Amygdala (tissue), 56 donors: ENCODE measurements at places on chromosomes 12 and 14.

GRCh38 chr12:29943683-29944082, 159.9 kb upstream of the TMTC1 start:
- no peak for DNase-seq

DNA sequence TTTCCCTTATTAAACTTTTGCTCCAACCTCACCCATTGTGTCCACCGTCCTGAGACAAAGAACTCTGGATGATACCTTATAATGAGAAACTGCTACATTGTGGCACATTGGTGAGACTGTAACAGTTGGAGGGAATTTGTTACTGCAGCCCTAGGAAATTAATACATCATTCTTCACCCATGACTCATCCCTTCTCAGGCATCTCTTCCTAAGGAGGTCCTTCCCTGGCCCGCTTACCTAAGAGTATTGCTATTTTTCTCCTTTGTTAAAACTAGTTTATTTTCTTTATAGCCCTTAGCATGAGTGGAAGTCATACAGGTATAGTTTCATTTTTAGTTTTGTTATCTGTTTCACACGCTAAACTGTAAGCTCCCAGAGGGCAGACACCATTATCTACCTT, 87.1 kb downstream of the TMEM260 start:
- no peak for DNase-seq

GRCh38 chr14:94045563-94046345, 19.6 kb downstream of the OTUB2 start:
- no peak for DNase-seq

DNA sequence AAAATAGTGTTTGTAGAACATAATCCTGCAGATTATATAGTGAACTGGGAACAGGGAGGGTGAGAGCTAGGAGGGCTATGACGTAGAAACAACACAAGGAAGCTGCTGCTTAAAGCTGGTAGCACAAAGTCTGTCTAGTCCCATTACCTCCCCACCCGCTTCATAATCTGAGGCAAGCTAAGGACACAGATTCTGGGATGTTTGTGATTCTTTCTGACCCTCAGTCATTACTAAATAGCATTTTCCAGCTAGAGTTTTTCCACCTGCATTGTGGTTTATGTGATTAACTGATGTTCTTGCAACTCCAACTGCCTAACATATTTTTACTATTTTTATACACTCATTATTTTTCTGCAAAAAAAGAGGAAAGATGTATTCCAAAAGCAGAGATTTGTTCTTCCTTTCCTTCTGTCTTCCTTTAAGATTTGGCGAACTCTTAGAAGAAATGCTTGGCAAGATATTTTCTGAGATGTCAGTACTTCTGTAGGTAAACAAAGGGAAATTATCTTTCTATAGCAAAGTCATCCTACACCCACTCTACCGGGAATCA, 293.2 kb upstream of the FAR2 start:
- no peak for DNase-seq

- no peak for DNase-seq
These were observed 20.5 kb downstream of the MEG3 start for GRCh38 chr14:100846309-100846859.

DNA sequence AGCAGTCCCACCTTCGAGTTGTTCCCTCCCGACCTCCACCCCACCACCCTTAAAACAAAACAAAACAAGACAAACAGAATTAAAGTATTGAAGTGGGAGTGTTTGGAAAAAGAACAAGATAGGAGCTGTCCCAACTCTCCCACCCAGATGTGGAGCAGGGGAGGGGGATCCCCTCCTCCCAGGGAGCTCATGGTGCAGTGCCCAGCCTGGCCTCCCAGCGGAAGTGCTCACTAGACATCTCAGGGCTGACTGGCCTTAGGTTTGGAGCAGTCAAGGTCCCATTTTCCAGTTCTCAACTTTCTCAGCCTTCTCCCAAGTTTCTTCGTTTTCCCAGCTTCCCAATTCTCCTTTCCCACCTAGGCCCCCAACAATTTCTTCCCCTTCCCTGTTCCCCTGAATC, 2.9 kb downstream of the SP7 start:
- no peak for DNase-seq

DNA sequence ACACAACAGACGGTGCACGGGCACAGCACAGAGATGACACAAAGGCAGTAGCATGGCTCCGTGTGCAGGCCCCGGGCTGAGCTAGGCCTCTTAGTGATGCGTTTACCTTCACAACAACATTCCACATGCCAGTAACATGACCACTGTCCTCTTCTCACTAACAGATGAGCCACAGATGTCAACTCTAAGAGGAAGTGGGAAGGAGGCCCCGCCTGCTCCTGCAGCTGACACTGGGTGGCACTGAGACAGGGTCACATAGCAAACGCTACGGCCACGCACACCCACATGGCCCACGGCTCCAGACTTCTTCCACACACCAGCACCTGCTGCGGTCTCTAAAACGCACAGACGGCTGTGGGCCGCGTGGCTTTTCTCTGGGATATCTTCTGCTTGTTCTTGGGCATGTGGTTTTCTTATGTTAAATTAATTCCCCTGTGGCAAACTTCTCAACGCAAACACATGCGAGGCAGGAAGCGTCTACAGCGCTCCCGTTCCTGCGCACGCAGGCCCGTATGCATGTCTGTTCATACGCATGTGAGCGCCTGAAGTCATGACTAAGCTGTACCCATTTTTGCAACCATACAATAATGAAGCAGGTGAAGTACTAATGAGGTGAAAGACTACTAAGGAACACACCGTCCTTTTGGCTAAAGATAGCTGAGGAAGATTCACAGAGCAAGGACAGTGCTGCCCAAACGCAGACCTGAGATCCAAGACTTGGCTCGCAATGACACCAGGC, 26.8 kb downstream of the AMN start:
- no peak for DNase-seq
